Dermis microvascular lymphatic vessel endothelial cell (primary cell): ENCODE measurements at places on chromosomes 12 and 14.

GRCh38 chr12:127690161-127690560 lies 576.8 kb upstream of the TMEM132C start:
- no peak for DNase-seq

GRCh38 chr14:28653521-28653920 lies 113.1 kb upstream of the FOXG1 start:
- DNase-seq: no peak

- no peak for DNase-seq
Observed at GRCh38 chr14:56210571-56210970, 92.4 kb downstream of the PELI2 start.

DNA sequence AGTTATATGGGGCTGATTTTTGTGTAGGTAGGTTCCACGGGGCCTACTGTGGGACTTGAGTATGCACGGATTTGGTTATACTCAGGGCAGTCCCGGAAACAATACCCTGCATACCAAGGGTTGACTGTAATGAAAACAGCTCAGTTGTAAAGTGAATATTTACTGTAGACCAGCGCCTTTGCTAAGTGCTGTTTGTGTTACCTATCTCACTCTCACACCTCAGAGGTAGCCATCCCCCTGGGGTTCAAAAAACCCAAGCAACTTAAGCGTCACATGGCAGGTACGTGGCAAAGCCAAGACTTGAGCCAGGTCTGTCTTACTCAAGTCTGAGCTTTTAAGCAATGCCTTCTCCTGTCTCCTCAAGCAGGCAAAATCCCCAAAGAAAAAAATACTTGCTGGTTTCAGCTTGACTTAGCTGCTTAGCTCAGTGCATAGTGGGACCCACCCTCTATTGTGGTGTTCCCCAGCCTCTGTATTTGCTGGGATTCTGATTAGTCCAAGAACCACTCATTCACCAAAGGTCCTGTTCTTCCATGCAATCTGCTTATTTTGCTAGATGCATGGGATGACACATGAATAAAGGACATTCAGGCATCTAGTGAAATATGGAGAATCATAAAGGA lies 34.2 kb upstream of the STRN3 start:
- DNase-seq: no peak

DNA sequence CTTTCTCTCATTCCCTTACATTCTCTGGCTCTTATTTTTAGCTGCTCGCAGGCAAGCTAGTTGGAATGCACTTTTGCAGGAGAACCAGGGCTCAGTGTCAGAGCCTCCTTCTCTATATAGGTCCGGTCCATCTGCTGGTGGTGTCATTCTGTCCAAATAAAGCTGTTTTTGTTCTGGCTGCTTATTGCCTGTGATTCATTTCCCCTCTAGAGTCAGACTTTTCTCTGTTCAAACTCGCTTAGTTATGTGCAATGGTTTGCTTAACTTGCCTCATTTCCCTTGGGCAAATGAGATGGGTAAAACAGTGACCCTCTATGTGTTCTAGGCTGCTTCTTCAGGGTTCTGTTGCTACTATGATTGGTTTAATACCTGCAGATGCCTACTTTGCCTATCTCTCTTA lies 2.9 kb downstream of the SMARCD1 start:
- DNase-seq: peak; percentile 80

GRCh38 chr12:98869886-98870503 lies 224.9 kb downstream of the APAF1 start:
- no peak for DNase-seq

GRCh38 chr12:64663015-64663414 lies 52.7 kb downstream of the RASSF3 start:
- DNase-seq: no peak

DNA sequence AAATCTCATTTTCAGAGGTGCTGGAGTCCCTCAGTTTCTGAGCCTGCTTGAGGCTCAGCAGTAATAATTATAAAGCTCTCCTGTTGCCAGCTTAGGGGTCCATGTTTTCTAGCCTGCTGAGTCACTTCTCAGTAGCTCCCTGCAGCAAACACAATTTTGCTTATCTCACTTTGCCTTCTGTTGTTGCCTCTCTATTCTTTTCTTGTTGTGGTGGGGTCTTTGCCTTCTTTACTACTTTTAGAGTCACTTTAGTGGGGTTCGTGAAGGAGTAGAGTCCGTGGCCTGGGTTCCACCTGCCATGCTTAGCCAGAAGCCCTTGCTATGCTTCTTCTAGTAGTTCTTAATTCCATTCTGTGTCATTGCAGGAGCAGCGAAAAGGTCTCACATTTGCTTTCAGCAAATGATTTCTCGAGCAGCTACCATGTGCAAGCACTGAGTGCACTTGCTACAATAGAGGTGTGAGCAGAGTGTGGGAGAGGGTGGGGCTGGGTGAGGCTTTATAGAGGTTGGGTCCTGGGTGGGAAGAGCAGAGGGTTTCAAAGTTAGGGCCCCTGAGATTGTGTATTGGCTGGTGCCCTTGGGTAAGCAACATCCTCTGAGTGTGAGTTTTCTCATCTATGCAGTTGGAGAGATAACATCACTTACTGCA lies 114.3 kb downstream of the ADCK1 start:
- no peak for DNase-seq

- DNase-seq: no peak
Observed at GRCh38 chr12:69998011-69998410, 173.0 kb downstream of the MYRFL start.
